ENCODE measurements at places on chromosomes 1 and 21.

- no peak for DNase-seq
Measured at GRCh38 chr1:245566952-245567351, 412.2 kb downstream of the KIF26B start.

DNA sequence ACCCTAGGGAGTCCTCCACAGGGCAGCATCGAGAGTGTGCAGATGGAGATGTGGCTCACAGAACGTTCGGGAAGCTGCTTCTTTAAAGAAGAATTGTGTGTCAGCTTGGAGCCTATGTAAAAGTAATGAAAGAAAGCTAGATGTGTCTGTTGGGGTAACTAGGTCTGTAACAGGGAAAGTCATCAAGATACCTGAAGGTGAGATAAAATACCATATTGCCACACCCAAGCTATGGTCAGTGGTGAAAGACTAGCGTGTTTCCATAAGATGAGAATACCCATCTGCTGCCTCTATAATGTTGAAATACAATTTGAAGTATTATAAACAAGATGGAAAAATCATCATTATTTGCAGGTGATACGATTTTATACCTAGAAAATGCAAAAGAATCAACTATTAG is 17.5 kb downstream of the RCAN1 start:
- DNase-seq, result no peak

DNA sequence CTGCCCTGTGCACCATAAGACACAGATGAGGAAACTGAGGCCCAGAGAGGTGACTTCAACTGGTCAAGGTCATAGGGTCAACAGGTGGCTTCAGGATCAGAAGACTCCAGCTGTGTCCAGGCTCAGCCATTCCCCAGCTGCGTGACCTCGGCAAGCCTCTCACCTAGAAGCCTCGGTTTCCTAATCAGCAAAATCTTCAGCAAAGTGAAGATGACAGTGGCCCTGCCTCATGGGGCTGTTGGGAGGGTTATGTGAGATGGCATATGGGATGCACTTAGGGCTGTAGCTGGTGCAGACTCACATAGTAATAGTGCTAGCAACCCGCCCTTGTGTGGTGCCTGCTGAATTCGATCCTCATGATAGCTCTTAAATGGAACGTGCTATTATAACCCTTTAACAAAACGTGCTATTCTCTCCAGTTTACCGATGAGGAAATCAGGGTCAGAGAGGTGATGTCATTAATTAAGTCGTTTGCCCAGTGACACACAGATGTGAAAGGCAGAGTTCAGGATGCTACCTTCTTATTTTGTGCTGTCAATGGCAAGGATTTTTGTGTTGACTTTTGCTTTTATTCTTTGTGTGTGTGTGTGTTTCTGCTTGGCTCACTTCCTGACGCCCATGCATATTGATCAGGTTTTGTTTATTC is 472.9 kb downstream of the MATN1 start:
- no peak for DNase-seq

- DNase-seq, result no peak
Measured at GRCh38 chr1:226461087-226461486, 53.2 kb upstream of the PARP1 start.

GRCh38 chr1:162349635-162350330 is 26.9 kb downstream of the SPATA46 start:
- no peak for DNase-seq

- no peak for DNase-seq
Measured at GRCh38 chr1:182350839-182351238, 40.8 kb downstream of the GLUL start.

Measured in GOT3 (cell line).